ENCODE measurements at places on chromosomes 3 and 15.
A peak's percentile ranks its signal among the peaks of the same experiment; 100 is the strongest.

- no peak for DNase-seq
These were observed 65.6 kb downstream of the WDR72 start for GRCh38 chr15:53693729-53694475.

GRCh38 chr3:55755516-55756205 is 268.6 kb upstream of the WNT5A start:
- DNase-seq = no peak

DNA sequence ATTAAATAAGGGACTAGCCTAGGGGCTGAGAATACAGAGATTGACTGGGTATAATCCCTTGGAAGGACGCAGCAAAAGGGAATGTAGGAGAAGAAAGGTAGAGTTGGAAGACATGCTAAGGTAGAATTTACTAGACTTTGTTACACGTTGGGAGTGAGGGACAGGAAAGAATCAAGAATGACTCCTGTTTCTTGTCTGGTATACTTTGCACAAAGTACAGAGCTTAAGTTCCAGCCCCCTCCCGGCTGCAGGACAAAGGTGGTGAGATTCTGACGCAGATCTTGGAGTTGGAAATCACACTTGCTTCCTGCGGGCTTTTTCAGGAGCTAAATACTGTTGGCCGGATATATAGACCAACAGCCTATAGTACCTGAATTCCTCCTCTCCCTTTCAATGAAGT is 895 bp downstream of the HYKK start:
- DNase-seq = no peak

DNA sequence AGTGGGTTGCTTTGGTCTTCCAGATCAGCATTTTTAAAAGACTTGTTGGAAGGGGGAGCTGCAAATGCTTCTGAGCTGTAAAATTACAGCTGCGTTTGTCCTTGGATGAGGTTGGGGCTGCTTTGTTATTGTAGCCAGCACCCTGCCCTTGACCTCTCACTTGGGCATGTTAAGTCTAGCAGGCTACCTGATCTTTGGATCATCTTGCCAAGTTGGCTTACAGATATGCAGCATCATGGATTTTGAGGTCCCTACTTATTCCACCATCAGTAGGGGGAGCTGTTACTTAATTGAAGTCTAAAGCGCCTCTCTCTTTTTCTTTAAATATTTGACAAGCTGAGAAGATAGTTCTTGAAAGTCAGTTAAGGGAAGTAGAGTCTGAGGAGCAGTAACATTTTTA is 793.0 kb downstream of the MCTP2 start:
- DNase-seq = no peak

DNA sequence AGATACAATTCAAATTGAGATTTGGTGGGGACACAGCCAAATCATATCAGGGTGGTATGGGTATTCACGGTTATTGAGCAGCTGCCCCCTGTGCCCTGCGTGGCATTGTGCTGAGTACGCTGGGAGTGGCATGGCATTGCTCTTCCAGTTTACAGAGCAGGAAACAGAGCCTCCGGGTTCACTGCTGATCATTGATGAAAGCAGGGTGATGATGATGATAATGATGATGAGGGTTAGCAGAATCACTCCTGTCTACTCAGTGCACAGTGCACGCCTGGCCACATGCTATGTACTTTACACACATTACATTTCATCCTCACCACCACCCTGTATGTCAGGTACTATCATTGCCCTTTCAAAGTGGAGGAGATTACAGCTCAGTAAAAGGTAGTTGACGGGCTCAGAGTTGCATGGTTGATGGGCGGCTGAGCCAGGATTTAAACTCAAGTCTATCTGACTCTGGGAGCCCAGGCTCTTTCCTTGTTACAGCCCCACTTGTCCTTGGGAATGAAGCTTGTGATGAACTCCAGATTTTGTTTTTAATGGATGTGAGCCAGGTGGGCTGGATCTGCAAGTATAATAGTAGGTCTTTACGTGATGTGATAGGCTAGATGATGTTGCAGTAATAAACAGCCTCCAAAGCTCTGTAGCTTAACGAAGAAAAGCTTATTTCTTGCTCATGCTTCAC is 87.6 kb upstream of the MYZAP start:
- DNase-seq = no peak

GRCh38 chr3:34001022-34001421 is 202.6 kb downstream of the PDCD6IP start:
- no peak for DNase-seq

DNA sequence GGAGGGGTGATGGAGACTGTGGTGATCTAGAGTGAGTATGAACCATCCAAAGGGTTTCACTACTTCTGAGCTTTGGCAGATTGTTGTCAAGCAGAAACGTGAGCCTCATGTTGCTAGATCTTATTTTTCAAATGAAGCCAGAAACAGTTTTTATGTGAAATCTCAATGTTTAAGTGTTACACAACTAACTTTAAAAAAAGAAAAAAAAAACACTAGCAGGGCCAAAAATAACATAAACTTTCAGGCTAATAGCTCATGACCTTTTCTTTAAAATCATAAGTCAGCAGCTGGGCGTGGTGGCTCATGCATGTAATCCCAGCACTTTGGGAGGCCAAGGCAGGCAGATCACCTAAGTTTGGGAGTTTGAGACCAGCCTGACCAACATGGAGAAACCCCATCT is 2.1 kb upstream of the HTR3D start:
- no peak for DNase-seq

DNA sequence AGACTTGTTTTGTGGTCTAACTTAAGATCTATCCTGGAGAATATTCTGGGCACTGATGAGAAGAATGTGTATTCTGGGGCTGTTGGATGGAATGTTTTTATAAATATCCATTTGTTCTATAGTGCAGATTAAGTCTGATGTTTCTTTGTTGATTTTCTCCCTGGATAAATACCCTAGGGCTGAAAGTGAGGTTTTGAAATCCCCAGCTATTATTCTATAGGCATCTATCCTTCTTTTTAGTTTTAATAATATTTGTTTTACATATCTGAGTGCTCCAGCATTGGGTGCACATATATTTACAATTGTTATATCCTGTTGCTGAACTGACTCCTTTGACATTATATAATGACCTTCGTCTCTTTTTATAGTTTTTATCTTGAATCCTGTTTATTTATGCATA is 42.9 kb downstream of the GALK2 start:
- no peak for DNase-seq

DNA sequence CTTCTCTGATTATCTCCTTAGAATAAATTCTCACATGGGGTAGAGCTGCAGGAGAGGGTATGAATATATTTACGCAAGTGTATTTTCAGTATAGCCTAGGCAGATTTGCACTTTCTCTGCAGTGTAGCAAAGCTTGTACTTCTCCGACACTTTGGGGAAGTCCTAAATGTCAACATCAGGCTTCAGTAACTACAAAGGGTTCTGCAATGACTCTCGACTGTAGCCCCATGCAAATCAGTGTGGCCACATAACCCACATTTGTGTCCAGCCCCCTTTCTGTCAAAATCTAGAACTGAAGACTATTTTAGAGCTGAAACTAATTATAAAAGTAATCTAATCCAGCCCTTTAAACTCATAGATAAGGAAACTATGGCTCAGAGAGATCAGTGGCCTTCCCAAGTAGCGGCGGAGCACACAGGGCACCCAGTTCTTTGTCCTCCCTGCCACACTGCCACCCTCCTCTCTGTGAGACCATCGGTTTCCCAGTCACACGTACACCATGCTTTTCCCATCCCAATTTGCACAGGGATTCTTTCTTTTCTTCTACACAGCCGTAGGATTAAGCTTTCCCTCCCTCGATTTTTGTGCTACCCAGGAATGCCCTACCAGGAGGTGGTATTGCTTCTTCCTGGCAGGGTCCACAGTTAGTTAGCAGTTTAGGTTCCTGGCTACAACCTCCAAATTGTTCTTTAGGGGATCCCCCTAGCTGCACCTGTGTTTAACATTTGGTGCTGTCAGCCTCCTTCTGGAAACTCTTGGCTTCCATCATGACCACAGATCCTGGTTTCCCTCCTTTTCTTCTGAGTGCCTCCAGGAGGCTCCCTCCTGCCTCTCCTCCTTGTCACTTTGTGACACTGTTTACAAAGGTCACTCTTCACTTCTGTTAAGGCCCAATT is 22.9 kb downstream of the MRAS start:
- no peak for DNase-seq

- no peak for DNase-seq
These were observed 68.4 kb upstream of the HACD2 start for GRCh38 chr3:123653221-123653682.

GRCh38 chr3:66662894-66663293 is 162.1 kb upstream of the LRIG1 start:
- DNase-seq = no peak

GRCh38 chr15:59996298-59997041 is 7.6 kb upstream of the FOXB1 start:
- no peak for DNase-seq

DNA sequence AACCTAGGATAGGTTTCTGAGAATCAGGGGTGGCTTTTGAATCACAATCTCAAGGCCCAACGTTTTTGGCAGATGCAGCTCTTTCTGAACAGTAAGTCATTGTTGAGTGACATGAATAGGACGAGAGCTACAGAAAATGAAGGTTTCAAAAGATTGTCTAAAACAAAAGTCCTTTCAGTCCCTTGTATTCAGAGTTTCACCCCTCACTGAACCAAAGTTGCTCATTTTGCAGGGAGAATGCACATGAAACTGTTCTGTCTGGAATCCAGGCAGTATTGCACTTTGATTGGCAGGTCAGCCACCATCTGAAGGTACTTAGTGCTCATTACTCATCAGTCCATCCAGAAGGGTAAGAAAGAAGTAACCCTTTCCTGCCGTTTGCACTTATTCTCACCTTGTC is 24.1 kb upstream of the RASGRP1 start:
- no peak for DNase-seq

DNA sequence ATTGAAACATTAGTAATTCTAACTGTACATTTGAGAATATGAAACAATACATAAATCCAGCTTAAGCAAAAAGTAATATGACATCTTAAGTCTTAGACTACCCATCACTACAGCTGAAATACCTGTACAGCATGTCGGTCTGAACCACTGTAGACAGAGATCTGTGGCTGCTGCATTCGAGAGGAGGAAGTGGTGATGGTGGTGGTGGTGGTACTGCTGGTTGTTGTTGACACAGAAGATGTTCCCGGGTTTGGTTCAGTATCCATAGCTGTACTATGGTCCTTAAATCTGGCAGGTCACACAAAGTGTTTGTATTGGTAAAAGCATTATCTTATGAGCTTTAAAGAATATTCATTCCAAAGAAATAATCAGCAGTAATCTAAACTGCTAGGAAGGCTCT is 2.9 kb downstream of the PHC3 start:
- no peak for DNase-seq

- DNase-seq = no peak
These were observed 77.6 kb downstream of the GALK2 start for GRCh38 chr15:49247556-49248110.

- DNase-seq = no peak
These were observed 621.7 kb upstream of the AGTR1 start for GRCh38 chr3:148075771-148076716.

- peak; percentile 59 for DNase-seq
These were observed 585 bp downstream of the CSK start for GRCh38 chr15:74782259-74783071.

DNA sequence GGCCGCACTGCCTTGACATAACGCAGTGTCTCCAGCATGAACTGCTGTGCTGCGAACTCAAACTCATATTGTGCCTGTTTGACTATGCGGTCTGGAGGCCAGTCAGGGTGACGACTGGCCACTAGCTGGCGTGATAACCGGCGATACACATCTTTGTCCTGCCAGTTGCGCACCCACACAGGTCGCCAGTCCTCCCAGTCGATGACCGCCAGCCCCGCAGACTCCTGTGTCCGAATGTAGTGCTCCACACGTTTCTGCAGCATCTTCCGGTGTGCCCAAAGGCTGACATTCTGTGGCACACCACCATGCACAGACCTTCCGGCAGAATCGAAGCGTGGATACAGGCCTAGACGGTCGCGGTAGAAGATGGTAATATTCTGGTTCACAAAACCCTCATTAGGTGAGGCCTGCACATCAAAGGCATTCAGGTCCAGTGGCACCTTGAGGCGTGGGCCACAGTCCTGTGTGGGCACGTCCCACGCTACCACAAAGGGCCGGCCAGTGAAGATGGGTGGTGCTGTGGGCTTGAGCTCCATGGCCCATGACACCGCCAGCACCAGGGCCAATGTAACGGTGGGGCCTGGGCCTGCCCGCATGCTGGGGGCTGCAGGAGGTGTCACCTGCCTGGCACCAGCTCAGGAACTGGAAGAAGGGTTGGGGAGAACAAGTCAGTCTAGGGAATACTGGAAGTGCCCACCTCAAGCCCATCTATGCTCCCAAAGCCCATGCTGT is 2.5 kb downstream of the HYAL2 start:
- no peak for DNase-seq

DNA sequence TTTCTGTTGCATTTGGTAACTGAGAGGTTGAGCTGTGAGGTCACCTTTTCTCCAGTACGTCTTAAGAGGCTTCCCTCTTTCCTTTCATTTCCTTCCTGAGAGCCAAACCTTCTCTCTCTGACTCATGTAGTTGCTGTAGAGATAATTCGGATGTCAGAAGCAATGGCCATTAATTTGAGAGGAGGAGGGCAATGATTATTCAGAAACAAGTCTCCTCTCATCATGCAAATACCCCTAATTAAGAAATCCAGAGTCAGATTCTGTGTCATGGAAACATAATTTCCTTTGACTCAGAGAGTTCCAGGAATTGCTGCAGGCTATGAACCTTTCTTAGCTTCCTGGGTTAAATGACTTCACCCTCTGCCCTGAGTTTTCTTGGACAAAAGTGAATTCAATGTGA is 59.0 kb upstream of the GSK3B start:
- DNase-seq = no peak

DNA sequence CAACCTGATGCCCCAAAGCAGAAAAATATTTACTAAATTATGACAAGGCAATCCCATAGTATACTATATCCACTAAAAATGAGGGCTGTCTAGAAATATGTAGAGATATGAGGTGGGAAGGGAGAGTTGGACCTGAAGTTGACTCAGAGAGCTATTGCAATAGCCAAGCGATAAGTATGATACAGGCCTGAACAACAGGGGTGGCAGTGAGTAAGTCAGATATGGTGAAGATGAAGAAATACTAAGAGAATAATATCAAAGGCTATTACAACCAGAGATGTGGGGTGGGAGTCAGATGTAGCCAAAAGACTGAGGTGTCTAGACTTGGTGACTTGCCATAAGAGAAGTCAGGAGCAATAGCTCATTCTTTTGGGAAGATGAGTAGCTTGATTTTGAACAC is 9.2 kb downstream of the HSPBAP1 start:
- no peak for DNase-seq

DNA sequence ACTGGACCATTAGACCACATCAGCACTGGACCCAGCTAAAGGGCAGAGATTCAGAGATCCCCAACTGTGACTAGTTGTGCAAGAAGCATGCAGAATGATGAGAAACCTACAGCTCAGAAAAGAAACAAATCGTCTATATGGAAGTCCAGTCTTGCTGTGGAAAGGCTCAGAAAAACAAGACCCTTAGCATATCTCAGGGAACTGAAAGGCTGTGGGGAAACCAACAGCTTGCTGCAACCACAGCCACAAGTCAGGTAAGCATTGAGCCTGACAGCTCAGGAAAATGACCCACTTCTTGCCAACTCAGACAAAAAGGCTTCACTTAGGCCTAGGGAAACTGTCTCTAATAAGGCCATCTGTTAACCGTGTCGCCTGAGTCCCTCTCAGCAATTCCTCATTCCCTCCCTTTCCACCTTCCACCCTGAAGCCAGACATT is 145.6 kb downstream of the LSAMP start:
- no peak for DNase-seq

- DNase-seq = no peak
These were observed 142.5 kb upstream of the ROBO1 start for GRCh38 chr3:79910337-79910736.

GRCh38 chr15:66563126-66563525 is 2.7 kb downstream of the LCTL start:
- no peak for DNase-seq

All from activated naive CD4-positive, alpha-beta T cell (primary cell).